ENCODE measurements at places on chromosomes 11 and 22.

DNA sequence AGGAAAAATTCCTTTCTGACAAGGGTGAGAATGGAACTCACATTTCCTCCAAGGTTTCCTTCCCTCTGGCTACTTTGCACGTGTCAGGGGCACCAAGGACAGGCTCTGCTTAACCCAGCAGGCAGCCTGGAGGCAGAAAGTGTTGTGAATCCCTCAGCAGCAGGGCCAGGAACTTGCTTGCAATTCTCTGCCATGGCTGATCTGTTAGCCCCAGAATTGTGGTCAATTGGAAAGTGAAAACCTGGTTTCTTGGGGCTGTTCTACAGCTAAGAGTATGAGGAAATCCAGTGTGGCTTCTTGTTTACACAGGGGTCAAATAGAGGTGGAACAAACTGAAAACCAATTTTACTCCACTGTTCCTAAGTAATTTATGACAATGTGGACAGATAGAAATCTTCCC is 38.3 kb upstream of the CEP295 start:
- no peak for DNase-seq

DNA sequence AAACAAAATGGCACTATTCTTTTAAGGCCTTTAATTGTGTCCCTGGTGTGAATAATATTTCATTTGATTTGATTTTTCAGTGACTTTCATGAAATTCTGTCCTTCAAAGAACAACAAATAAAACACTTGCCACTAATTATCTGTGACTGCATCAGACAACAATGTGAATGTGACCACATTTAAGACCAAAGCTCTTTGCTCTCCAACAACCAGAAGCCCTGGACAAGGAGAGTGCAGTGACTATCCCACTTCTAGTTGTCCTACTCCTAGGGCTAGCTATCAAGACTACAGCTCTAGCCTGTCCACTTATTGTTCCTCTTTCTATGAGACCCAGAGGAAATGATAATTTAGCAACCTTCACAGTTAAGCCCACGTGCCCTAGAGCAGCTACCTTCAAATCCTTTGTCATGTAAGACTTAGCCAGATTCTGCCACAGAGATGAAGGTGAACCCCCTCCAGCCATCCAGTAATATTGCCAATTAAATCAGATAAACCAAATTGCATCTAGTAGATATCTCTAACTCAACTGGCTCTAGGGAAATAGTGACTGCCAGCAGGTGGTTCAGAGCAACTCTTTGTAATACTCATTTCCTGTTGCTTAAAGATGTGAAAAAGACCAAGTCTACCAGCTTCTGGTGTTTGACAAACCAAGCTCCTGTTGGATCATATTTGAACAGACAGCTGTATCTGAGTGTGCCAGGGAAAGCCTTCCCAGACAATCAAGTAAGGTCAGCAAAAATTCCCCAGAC is 142.6 kb upstream of the BLID start:
- no peak for DNase-seq

GRCh38 chr11:118009864-118010737 is 23.9 kb downstream of the IL10RA start:
- no peak for DNase-seq

GRCh38 chr22:41560095-41560471 is 727 bp upstream of the CSDC2 start:
- no peak for DNase-seq

GRCh38 chr11:18768472-18768901 is 23.1 kb downstream of the PTPN5 start:
- no peak for DNase-seq

- no peak for DNase-seq
Observed at GRCh38 chr11:118998822-118999221, 884 bp downstream of the CENATAC start.

- DNase-seq = no peak
Observed at GRCh38 chr11:124918950-124919349, at the start of gene HEPN1. TSS of gene HEPN1 (plus strand) at chr11:124919250.

GRCh38 chr11:105466582-105467228 is 143.2 kb upstream of the GRIA4 start:
- DNase-seq = no peak

GRCh38 chr22:24120044-24120443 is 61.2 kb upstream of the SUSD2 start:
- no peak for DNase-seq

DNA sequence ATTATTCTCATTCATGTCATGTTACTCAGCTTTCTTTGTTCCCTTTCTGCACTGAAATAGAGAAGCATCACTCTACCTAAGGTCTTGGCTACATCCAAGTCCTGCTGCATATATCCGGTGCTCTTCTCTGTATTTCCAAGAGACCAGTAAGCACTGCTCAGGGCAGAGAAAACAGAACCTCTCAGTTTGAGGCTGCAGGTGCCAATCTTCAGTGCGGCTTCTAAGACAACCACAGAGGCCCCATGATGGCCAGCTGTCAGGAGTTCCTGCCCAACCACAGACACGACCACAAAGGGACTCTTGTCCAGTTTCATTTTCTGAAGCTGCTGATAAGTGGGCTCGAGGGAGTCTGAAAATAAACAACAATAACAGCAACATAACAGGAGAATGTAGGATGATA is 378.4 kb upstream of the PITPNB start:
- no peak for DNase-seq

- DNase-seq = no peak
Observed at GRCh38 chr11:22878039-22878438, 17.8 kb upstream of the CCDC179 start.

DNA sequence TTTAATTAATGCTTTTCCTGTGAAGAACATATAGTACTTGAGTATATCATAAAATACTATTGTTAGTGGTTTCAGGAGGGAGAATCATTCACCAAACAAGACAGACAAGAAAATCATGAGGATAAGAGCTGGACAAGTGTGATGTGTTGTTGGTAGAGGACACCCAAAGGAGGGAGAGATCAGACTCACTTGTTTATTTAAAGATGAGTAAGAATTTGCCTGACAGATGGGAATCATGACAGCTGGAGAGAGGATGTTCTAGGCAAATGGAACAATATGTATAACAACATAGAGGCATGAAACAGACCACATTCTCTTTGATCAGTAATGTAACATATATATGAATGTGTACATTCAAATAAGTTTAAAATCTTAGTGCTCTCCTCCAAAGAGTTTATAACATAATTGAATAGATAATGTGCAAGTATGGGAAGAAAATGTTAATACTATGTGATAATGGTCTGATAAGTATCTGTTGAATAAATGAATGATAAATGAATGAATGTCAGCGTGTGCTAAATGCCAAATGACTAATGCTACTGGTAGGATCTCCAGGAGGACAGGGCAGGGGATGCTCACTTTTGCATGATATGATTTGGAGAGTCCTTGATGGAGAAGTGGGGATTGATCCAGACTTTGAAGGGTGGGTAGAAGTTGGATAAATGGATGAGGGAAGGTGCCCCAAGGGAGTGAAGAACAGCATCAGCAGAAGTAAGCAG is 228.9 kb upstream of the SORL1-AS1 start:
- no peak for DNase-seq

DNA sequence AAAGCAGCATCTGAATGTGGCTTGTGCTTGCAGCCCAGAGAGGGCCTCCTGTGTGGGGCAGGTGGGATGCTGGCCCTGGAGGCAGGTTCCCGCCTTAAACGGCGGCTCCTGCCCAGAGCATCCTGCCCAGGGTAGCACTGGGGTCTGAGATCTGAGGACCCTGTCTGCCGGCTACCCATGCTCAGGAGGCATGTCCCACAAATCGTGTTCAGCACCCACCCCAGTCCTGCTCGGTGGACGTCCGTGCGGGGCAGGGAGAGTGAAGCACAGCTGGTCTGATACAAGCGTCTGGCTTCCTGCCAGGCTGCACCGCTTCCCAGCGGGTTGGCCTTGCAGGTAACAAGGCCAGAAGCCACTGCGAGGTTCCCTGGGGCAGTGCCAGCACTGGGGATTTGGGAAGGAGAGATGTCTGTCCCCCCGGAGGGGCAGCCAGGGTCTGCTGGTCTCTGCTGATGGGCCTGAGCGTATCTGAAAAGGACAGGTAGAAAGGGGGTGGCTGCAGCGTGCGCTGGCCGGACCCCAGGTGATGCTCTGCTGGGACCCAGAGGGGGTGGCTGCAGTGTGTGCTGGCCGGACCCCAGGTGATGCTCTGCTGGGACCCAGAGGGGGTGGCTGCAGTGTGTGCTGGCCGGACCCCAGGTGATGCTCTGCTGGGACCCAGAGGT is 3.6 kb downstream of the TRABD start:
- DNase-seq = no peak

GRCh38 chr11:23181022-23181807 is 320.9 kb upstream of the CCDC179 start:
- DNase-seq = no peak

GRCh38 chr11:19803506-19803998 is 90.9 kb downstream of the NAV2 start:
- no peak for DNase-seq

DNA sequence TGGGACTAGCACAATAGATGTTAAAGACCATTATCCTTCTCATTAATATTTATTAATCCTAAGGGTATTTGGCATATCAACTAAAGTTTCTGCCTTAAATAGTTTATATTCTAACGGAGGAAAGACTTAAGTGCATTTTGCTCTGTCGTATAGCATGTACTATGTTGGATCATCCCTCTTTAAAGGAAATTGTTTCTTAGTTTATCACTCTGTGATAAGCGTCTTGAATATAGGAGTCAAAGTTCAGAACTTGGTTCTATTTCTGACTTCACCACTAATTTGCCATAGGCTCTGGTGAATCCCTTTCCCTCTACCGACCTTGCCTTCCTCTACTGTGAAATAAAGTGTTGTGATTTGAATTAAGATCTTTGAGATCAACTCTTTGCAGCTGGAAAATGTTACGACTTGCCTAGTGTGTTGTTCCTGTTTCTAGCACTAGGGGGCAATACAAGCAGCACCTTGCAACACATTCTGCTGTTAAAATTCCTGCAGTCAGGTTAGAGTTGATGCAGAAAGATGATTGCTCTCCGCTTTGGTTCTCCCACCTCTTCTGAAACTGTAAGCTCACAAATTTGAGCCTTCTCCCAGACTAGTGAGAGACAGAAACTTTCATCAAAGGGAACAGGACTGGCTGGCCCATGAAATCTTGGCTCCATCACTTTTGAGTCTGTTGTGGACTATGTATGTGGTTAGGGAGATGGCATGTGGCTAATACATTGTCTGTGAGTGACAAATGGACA is 27.8 kb upstream of the ZNRF3 start:
- peak; percentile 53 for DNase-seq

GRCh38 chr22:42686756-42687491 is 33.7 kb downstream of the A4GALT start:
- no peak for DNase-seq

GRCh38 chr11:28054821-28055220 is 53.1 kb downstream of the KIF18A start:
- no peak for DNase-seq

DNA sequence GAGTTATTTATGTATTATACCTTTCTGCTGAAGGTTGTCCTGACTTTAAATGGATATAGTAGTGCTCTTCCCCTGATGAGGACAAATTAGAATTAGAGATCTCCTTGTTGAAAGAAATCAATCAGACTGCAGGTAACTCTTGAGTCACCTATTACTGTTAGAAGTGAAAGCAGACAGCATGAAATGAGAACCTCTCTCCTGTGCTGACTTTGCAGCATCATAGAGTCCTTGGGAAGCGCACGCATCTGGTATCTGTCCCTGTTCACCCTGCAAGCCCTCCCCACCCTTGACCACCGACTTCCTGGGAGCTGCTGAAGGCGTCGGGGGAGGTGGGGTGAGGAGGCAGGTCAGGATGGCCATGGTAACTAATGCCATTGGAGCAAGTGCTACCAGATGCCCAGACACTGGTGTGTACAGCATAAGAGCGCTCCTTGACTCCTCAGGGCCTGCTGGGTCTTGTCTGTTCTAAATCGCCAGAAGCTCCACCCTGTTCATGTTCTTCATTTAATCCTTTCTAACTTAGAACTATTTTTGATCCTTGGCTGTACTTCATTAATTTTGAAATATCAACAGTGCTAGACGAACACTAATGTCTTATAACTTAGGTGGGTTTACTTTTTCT is 143.9 kb downstream of the WNT7B start:
- no peak for DNase-seq

DNA sequence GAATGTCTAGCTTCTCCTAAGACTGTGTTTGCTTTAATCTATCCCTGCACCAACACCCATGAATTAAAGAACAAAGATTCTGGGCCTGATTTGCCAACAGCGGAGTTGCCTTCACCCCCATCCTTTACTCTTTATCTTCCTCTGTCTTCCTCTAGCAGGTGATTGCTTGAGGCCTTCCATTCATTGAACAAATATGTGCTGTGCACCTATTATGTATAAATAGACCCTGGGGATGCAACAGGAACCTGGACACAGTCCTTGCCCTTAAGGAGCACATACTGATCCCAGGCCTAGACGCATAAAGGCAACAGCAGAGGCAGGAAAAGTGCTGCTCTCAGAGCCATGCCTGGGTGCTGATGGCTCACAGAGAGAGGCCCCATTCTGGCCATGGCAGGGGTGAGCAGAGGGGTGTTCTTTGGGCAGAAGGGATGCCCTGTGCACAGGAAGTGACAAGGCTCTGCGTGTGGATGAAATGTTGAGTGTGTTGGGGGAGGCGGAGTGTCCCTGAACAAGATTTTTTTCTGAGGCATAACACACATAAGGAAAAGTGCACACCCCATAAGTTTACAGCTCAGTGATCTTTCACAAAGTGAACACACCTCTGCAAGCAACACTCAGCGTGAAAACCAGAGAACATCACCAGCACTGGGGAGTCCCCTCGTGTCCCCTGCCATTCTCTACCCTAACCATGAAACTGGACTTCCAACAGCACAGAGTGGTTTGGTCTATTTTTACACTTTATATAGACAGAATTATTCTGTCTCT is 145.9 kb downstream of the GRIK4 start:
- no peak for DNase-seq

- peak; percentile 55 for DNase-seq
Observed at GRCh38 chr11:119373921-119374631, 7.4 kb downstream of the USP2 start.

- no peak for DNase-seq
Observed at GRCh38 chr11:27313157-27313821, 49.7 kb downstream of the CCDC34 start.

- DNase-seq = no peak
Observed at GRCh38 chr22:40610329-40610850, 26.1 kb downstream of the MRTFA start.

DNA sequence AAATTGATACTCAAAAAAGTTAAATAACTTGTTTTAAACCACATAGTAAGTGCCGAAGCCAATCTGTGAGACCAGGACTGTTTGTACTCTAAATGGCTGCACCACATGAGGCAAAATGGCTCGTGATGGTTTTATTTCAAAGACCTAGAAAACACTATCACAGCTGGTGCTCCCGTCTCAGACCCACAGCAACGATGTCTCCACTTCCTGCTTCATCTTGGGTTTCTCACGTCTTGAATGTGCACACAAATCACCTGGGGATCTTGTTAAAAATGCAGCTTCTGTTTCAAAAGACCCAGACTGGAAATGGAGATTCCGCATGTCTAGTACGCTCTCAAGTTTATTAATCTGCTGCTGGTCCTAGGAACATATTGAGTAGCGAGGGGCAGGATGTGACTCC is 1.2 kb downstream of the CD3E start:
- DNase-seq = peak; percentile 71

DNA sequence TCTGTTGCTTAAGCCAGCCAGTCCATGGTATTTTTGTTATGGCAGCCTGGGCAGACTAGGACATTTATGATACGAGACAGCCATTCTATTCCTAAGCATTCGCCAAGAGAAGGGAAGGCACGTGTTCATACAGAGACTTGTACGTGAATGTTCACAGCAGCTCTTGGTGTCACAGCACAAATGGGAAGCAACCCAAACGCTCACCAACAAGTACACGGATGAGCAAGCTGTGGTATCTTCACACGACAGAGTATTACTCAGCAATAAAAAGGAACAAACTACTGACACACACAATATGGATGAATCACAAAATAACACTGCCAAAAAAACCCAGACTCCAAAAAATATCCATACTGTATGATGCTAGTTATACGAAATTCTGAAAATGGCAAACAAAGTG is 85.1 kb downstream of the PHF21B start:
- no peak for DNase-seq

Data from CD4-positive, alpha-beta T cell treated with Interleukin-6 for 4 hours (primary cell).